ENCODE measurements at places on chromosomes 4 and X. TPM values are rescaled to one million over a fixed set of nuclear protein-coding genes. Genes with fewer than 3 reads are reported as not detected.

The GLOD5 gene
- not detected for total RNA-seq

The WAS gene
- 0.17 TPM for total RNA-seq

GRCh38 chrX:28189011-28189410, 207.8 kb upstream of the DCAF8L1 start:
- peak; percentile 90 for DNase-seq

GRCh38 chr4:83114576-83114975, at the start of gene PLAC8:
Gene PLAC8 (minus strand): TSS chr4:83114729. CDS start chr4:83107921, 6,808 bp downstream.
- DNase-seq = peak; percentile 33

- DNase-seq = no peak
These were observed 272.9 kb upstream of the KLF3 start for GRCh38 chr4:38390969-38391545.

GRCh38 chr4:101556842-101557241, 209.5 kb upstream of the PPP3CA start:
- no peak for DNase-seq

DNA sequence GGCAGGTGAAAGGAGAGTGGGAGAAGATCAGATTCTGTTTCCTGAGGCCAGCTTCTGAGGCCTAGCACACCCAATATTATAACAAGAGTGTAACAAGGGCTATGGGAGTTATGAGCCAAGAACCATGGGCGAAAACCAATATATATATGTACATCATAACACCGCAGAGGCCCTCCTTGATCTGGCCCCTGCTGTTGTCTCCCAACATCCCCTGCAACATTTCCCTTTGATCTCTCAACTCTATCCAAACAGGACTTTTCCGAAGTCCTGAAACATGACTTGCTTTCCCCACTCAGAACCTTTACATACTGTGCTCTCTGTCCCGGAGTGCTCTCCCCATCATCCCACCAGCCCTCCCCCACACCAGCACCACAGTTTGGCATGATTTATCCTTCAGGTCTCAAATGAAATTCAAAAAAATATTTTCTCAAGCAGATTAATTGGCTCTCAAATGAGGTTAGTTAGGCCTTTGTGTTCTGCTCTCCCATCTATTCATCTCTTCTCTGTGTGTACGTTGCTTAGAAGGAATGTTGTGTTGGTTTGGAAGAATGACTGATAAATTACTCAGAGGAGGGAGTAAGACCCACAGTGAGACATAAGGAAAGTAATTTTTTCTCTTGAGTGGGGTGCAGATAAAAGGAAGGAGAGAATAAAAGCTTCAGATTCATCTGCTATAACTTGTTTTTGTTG, 58.1 kb upstream of the SMIM10 start:
- DNase-seq = peak; percentile 41

The HMGB2 gene
- total RNA-seq = 57.0 TPM

DNA sequence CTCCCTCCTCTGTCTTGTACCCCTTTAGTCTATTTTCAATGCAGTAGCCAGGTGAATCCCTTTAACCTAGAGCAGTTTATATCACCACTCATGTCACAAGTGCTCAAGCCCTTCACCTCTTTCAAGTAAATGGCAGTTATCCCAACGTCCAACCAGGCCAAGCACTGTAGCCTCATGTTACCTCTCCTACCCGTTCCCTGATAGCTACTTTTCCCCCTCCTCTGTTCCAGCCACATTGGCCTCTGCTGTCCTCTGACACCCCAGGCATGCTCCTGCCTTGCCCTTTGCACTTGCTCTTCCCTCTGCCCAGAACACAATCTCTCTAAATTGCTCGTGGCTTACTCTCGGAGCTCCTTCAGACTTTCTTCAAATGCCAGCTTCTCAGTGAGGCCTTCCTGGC, 15.2 kb downstream of the GUCY1B1 start:
- DNase-seq = no peak

DNA sequence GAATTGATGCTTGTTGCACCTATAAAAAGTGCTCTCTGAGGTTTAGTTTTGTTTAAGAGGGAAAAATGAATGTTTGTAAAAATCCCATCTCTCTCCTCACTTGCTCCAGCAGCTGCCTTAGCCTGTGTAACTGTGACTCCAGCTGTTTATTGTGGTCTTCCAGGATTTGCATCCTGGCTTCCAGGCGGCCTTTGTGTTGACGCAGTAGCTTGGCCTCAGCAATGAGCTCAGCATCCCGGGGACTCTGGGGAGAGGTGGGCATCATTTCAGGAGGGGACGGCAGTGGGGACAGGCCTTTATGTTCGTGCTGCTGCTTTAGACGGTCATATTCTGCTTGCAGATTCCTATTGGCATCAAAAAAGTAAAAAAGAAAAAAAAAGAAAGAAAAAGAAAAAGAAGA, 75.3 kb upstream of the FTHL17 start:
- DNase-seq = no peak

GRCh38 chr4:13541176-13541604, 3.1 kb downstream of the NKX3-2 start:
- DNase-seq = no peak

The FSTL5 gene
- total RNA-seq = not detected

DNA sequence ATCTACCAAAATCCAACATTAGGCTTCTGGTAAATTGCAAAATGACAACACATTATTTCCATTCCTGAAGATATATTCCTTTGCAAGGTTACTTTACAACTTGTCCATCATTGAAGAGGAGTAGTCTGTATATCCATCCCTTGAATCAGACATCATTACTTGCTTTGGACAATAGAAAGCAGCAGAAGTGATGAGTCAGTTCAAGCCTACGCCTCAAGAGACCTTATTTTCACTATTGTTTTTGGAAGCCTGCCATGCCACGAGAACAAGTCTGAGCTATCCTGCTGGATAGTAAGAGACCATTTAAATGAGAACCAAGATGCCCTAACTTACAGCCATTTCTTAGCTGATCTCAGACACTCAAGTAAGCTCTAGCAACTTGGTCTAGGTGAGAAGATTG, 246.0 kb upstream of the HHIP start:
- DNase-seq = peak; percentile 97

The TMSB15C gene
- total RNA-seq = 2.6 TPM

- peak; percentile 43 for DNase-seq
These were observed 26.1 kb downstream of the LAMTOR3 start for GRCh38 chr4:99868126-99868596.

The CXorf66 gene
- total RNA-seq = not detected

GRCh38 chrX:76148041-76148665, 24.7 kb upstream of the PBDC1 start:
- peak; percentile 10 for DNase-seq

GRCh38 chrX:81377329-81377728, 175.4 kb downstream of the SH3BGRL start:
- peak; percentile 51 for DNase-seq

DNA sequence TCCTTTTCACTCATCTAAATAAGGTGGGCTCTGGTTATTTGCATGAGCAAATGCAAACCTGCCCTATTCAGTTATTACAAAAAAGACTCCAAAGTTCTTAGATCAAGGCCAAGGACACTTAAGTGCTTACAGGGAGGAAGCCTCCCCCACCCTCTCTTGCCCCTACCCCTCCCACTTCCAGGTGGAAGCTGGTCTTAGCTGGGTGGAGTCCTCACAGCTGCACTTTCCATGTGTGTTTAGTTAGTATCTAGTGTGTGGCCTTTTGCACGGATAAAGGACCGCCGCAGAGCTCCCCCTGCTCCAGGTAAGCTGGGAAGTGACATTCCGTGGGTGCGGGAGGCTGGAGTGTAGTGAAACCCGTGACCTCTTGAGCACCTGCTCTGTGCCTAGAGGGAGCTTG, at the start of gene TRIM75:
Gene TRIM75, plus strand, starts transcription at position 222 of the 400 bp plus-strand sequence. CDS start 5,282 bp downstream, outside the sequence.
- no peak for DNase-seq

- peak; percentile 69 for DNase-seq
These were observed 10.0 kb upstream of the AFF1 start for GRCh38 chr4:86924811-86925210.

The PRDX4 gene
- total RNA-seq = 189 TPM

The ADGRG2 gene
- under 0.01 TPM for total RNA-seq

DNA sequence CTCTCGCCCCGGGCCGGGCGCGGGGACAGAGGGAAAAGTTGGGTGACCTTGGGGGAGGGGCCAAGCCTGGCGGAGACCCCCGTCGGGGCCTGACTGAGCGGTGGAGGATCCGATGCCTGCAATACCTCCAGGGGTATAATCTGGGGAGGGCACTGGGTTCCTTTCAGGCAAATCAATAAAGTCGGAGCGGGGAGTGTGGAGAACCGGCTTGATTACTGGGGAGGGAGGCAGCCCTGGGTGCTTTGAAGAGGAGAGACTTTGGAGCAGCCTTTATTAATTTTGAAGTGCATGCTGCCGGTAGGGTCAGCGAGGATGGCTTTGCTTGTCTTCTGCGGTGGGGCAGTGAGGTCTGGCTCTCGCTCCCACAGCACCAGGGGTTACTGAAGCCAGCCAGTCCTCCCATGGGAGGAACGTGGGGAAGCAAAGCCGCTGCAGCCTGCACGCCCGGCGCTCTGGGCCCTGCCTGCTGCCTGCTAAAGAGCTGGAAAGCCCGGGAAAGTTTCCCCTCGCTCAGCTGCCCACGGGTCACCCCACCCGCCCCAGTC, 403 bp upstream of the LGI2 start:
- DNase-seq = peak; percentile 10

The PCDH18 gene
- 542 TPM for total RNA-seq

DNA sequence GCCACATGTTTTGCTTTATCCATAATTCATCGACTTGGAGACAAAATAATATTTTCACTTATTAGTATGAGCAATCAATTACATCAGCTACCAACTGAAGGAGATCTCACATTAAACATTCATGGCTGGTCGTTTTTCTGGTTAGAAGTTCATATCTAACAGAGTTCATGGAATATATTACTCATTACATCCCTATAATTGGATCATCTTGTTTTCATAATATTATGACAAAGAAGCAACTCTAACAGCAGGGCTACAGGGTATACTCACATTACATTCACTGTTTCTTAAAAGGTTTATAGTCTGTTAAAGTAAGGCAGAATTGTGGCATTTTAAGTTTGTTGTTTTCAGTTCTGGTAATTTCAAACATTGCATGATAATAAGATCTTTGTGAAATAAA, 33.0 kb downstream of the GSTCD start:
- DNase-seq = peak; percentile 9

- DNase-seq = no peak
These were observed 23.4 kb upstream of the MAP9 start for GRCh38 chr4:155399974-155400697.

DNA sequence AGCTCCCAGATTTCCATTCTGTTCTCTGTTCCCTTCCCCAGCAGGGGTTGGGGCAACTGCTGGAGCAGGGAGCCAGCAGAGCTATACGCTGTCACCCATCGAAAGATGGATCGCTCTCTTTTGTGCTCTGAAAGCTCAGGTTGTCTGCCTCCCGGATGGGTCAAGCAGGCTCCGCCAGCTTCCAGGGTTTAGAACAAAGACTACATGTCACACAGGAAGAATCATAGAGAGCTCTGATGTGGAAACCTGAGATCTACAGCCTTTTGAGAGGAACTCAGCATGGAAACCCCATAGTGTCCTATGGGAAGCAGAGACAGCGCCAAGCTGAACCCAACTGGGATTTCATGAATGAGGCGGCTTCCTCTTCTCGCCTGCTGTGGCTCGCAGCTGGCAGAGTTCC, 205.4 kb downstream of the HS3ST1 start:
- no peak for DNase-seq

DNA sequence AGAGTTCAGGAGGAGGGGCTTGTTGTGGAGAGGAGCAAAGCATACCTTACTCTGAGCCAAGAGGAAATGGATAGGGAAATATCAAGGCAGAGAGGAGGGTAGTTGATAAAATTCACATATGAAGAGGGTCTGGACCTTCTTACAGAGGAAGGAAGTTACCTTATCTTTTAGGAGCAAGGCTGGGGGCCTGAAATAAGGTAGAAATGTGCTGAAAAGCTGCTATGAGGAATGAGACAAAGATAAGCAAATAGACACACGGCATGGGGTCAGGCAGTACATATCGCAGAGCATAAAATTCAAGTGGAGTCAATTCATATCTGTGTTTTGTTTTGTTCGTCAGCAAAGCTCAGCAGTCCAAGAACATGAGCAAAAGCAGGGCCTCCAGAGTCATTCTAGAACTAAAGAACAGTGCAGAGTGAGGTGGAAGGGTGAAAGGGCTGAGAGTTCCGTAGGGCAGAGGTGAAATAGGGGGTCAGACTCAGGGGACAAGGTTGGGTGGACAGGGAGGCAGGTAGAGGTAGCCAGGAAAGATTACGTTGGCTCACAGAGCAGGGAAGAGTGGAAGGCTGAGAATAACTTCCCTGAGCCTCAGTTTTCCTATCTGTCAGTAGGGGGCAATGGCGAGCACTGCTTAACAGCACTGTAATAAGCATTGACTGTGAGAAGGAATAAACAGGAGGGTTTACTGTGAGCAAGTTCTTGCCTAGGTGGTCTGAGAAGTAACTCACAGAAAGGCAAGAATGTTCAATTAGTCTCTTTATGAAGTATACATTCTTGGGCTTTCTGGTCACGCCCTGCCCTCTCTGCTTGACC, 9.2 kb downstream of the VSIG4 start:
- DNase-seq = no peak

DNA sequence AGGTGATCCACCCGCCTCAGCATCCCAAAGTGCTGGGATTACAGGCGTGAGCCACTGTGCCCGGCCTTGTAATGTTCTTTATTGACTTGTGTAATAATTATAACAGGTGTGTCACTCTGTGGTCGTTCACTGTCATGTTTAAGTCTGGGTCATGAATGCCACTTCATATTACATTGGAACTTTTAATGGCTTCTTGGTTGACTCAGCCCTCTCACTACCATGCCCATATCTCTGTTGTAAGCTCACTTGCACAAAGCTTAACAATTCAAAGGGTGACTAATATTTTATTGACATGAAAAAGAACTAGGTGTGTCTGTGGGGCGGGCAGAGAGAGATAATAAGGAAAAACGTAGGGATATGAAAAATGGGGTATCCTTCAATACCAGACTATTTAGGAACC, 639.7 kb upstream of the ACTRT1 start:
- no peak for DNase-seq

GRCh38 chr4:73844345-73844744, 7.9 kb downstream of the CXCL6 start:
- DNase-seq = peak; percentile 83

DNA sequence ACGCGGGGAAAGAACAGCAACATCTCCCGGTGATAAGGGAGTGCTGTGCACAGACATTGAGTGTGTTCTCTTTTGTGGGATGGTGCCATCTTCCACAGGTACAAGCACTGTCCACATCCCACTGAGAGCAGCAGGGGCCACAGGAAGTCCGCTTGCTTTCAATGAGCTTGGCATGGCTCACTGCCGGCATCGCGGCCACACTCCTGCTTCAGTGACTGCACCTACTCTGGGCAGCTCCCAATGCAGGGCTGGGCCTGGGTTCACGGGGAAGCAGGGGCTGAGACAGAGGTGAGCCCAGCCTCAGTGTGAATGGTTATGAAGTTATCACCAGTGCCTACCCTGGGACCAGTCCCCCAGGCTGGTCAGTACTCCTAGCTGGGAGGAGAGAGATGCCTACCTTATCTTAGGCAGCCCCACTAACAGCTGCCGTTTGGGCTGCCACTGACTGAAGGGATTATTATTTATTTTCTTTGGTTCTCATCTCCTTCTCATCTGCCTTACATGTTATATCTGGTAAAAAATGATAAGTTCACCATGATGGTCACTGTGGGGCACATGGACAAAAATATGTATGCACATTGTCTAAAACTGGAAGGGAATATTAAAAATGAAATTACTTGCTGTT, 99.2 kb downstream of the MGST2 start:
- DNase-seq = no peak

GRCh38 chrX:11172415-11172814, 61.3 kb downstream of the HCCS start:
- DNase-seq = no peak

The IGSF1 gene
- not detected for total RNA-seq

The HSD17B13 gene
- total RNA-seq = under 0.01 TPM

- no peak for DNase-seq
These were observed 660.5 kb upstream of the SPANXN1 start for GRCh38 chrX:144586756-144587155.

The DOCK11 gene
- 30.8 TPM for total RNA-seq
